K562 (cell line): ENCODE measurements at places on chromosomes 1 and 21. TPM values are rescaled to one million over a fixed set of nuclear protein-coding genes. Genes with fewer than 3 reads are reported as not detected.

The LCE1A gene
- total RNA-seq: not detected in 2 replicates

The MPL gene
- total RNA-seq: not detected in 2 replicates

The OR2L5 gene
- not detected in 2 replicates for total RNA-seq

The ARID4B gene
- 24.2 and 24.4 TPM in 2 replicates for total RNA-seq

GRCh38 chr1:236877661-236878060, 82.6 kb downstream of the MTR start:
- no peak for DNase-seq

DNA sequence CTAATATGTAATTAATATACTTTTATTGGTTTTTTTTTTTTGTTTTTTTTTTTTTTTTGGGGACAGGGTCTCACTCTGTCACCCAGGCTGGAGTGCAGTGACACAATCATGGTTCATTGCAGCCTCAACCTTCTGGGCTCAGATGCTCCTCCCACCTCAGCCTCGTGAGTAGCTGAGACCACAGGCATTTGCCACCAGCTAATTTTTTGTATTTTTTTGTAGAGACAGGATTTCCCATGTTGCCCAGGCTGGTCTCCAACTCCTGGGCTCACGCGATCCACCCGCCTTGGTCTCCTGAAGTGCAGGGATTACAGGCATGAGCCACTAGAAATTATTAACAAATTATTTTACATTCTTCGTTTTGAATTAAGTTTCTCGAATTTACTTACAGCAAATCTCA, 16.8 kb upstream of the POGZ start:
- no peak for DNase-seq

DNA sequence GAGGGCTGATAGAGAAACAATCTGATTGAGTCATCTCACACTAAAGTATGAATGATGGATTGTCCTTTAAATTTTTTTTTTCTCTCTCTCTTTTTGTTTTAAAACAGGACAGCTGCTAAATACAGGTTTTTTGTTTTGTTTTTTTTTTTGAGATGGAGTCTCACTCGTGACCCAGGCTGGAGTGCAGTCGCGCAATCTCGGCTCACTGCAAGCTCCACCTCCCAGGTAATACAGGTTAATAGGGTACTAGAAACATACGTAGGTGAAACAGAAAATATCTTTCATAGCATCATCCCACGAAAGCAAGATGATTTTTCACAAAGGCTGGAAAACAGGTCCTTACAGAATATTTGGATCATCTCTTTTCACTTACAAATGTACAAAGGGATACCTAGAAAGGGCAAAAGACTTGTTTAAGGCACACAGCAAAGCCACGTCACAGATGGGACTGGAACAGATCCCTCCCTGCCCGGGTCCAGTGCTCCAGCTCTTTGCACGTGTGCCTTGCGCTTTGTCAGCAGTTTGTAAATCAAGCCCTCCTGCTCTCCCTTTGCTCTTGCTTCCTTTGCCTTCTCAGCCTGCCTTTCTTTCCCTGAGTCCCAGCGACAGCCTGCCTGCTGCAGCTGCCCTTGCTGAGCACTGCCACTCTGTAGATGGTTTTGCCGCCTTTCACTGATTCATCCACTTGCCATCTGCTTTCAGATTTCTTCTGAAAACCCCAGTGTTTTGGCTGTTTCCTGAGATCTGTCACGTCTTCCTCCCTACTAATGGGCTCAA, 171.3 kb upstream of the BEND5 start:
- no peak for DNase-seq

DNA sequence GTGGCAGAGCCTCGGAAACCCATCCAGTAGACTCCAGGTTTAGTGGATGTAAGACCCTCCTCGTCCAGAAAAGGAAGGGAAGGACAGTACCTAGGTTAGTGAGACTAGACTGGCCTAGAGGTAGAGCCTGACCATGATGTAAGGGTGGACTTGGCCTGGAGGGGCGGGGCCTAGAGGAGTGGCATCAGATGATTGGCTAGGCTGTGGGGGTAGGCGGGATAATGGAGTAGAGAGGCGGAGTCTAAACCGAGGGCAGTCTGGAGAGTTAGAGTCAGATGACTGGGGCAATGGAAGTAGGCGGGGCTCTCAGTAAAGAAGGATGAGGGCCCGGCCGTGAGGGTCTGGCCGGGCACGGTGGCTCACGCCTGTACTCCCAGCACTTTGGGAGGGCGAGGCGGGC, 70.1 kb downstream of the EPHB2 start:
- peak; percentile 82 for DNase-seq

GRCh38 chr1:192167911-192168700, 9.8 kb downstream of the RGS18 start:
- DNase-seq: no peak

- peak; percentile 65 for DNase-seq
Observed at GRCh38 chr1:67771152-67771551, 62.1 kb downstream of the GNG12 start.

DNA sequence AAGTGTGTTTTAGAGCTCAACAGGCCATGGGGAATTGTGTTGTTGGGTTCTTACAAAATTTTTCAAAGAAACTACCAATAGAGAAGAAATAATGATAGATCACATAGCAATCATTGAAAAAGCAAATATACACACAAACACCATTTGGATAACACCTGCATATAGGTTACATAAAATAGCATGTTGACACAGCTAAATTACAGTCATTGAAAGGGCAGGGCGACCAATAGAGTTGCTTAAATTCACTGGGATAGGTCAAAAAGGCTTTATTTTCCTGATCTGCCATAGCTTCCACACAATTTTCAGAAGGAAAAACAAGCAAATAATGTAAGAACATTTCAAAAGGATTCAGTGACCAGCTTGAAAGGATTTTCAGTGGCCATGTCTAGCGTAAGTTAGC, 57.9 kb upstream of the FGGY start:
- DNase-seq: no peak

DNA sequence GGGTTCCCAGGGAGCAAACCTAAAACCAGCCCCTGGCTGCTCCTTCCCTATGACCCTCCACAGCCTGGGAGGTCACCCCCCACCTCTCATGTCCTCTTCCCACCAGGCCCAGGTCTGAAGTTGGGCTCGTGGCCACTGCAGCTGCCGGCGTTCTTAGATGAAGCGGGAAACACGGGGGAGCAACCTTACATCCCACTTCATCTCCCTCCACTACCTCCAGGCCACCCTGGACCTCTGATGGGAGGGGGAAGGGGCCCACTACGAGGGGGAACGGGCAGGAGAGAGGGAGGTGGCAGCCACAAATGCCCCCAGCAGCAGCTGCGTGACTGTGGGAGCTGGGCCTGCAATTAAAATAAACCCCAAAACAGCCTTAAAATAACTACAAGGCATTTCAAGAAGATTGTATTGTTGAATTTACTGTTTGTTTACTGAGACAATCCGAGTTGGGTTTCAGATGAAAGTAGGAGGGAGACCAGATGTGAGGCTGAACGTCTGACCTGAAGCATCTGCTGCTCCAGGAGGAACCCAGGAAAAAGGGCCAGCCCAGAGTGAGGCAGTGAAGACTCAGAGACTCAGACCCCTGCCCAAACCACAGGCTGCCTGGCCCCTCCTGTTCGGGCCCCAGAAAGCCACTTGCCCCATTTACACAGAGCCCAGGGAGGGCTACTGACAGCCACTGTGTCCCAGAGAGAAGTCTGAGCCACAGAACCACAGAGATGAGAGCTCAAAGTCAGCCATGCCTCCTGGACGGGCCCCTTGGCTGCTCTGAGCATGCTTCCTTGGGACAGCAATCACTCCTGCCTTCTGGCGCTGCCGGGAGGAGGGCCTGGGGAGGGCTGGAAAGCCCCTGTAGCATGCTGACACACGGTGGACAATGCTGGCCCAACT, 59.8 kb downstream of the GLIS1 start:
- no peak for DNase-seq

- no peak for DNase-seq
Observed at GRCh38 chr1:226692823-226693222, 46.3 kb downstream of the ITPKB start.

DNA sequence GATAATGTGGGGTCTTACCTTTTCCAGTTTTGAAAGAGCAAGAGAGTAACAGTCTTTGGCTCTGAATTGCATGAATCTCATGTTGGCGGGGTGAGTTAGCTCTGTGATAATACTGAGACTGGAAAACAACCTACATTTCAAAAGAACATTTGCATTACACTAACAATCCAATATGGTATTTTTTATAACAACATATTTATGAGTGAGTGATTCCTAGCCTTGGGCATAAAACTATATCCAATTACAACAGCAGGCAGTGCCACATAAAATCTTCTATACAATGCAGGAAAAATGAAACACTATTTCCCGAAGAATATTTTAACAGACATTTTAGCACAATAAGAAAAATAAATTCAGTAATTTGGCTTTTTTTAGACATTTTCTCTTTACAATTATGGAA, 303.0 kb downstream of the KCNT2 start:
- DNase-seq: no peak

GRCh38 chr1:121594096-121594495, 409.3 kb downstream of the SRGAP2C start:
- no peak for DNase-seq
